ENCODE measurements at places on chromosomes 12 and 14.

DNA sequence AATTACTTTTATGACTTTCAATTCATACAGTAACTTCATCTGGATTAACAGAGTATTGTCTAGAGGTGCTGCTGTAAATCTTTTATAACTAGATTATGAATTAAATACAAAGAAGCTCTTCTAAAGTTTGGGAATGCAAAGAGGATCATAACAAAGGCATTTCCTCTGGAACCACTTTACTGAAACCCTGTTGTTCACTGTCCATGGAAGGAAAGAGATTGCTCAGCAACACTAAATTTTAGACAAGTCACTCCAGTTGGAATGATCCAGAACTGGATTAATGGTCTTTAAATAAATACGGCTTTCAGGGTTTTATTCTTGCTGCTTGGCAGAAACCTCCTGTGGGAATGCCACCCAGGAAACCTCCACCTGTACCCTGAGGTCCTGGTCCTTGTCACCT lies 250.6 kb downstream of the KSR2 start:
- DNase-seq, result no peak

GRCh38 chr14:54761835-54762234 lies 140.8 kb downstream of the GCH1 start:
- no peak for DNase-seq

DNA sequence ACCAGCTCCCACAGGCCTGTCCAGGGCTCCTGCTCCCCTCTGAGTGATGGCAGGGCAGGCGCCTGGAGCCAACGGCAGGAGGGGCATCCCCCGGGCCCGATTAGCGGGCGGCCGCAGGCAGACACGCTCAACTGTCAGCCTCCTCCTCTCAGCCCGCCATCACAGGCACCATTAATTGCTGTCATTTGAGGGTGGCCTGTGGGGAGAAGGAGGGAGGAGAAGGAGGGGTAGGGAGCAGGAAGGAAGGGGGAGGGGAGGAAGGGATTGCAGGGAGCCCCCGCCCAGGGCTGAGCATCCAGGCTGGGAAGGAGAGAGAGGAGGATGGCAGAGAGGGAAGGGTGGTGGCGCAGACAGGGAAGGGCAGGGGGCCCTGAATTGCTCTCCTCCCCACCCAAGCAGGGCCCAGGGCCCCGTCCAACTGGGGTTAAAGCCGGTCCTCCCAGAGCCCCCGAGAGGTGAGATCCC lies 36.1 kb downstream of the NCOR2 start:
- peak; percentile 58 for DNase-seq

DNA sequence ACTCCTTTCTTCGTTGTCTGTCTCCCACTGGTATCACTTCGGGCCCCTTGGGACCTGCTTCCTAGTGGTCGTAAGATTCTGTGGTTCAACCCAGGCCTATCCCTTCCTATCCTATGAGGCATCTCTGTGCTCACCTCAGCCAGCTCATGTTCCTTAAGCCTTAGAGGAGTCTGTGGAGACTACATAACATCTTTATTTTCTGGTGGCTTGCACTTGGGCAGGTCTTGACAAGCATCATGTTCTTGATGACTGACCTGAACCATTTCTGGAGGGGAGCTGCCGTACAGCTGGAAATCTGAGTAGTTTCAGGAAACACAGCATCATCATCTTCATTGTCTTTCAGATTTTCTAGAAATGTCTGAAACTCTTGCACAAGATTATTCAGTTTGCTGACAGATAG lies 69.3 kb downstream of the PPFIBP1 start:
- DNase-seq, result no peak

DNA sequence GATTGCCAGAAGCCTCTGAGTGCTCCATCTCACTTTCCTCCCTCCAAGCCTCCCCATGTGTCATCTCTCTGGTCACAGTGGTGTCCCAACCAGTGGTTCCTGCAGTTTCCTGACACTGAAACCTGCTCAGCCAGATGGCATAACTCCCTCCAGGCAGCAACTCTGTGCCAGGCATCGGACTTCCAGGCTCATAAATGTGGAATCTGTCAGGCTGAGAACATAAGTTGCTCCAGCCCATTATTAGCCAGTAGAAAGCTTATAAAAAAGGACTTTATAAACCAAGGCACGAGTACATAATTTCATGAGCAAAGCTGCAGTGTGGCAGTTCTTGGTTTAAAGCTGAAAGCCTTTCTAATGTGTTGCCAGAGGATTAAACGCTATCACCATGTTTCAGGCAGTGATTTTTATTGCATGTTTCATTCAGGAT lies 194.3 kb downstream of the DACT1 start:
- DNase-seq, result no peak

- DNase-seq, result no peak
Observed at GRCh38 chr14:24984846-24985589, 64.9 kb downstream of the STXBP6 start.

DNA sequence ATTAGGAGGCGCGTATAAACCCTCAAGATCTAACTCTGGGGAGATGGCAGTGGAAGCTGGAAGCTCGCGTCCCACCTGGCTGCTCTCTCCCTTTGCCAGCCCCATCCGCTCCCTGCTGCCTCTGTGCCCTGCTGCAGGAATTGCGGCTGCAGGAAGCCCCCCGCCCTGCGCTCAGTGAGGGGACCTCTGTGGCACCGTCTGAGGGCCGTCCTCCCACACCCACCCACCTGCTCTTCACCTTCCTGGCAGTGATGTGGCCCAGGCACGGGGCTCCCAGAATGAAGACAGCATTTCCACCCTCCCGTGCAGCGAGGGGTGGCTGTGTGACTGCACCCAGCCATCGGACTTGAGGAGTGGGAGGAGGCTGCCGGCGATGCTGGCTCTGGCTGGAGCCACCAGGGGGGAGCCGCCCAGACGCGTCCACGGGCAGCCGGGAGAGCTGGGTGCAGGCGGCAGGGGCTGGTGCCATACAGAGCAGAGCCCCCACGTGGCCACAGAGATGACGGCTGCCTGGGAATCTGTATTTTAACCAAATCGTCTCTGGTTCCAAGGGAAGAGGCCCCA lies 28.3 kb upstream of the GALNT9 start:
- DNase-seq, result no peak

GRCh38 chr14:41285186-41285748 lies 321.4 kb upstream of the LRFN5 start:
- no peak for DNase-seq

DNA sequence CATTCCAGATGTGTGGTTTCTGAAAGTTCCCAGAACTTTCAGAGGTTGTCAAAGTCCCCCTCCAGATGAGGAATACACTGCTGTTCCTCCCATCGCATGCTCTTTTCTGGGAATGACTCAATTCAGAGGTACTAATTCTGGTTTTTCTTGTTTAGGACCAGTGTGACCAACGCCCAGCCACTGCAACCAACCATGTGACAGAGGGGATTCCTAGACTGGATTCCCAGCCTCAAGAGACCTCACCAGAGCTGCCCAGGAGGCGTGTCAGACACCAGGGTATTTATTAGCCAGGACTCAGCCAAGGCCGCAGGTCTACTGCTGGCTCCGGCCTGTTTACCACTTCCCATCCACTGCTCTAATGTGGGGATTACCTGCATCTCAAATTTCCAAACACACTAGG lies 24.2 kb downstream of the TRAFD1 start:
- no peak for DNase-seq

DNA sequence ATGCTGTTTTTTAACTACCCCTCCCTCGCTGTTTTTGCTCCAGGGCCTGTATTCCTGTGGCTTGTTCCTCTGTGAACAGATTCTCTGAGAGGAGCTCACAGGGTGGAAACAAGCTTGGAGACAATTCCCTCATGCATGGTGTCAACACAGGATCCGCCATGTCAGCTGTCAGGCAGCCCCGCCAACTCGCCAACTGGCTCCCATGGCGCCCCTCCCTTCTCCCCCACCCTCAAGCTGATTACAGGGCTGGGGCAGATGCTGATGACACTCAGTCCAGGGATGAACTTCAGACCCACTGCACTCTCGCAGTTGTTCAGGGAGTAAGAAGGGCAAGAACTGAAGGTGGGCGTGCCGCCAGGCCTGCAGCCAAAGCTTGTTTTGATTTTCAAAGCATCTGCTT lies 229.9 kb downstream of the NTF3 start:
- DNase-seq, result no peak

DNA sequence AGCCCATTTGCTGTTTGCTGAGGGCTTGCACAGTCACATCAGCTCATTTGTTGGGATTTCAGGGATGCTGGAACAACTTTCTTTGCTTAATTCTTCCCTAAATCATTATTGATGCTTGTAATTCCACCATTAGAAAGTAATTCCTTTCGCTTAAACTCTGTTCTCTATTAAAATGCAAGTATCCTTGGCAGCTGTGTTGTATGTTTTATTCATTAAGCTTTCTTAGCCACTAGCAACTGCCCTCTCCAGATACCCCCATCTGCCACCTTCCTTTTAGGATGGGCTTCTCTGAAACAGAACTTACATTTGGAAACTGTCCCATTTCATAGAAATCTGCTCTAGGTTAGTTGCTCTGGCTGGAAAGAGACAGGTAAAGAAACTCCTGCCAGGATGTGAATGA lies 43.7 kb downstream of the ADCK1 start:
- no peak for DNase-seq

GRCh38 chr14:23933108-23933741 lies 20.3 kb upstream of the DHRS4 start:
- no peak for DNase-seq

GRCh38 chr12:113674996-113675395 lies 203.3 kb upstream of the LHX5 start:
- no peak for DNase-seq

GRCh38 chr12:94504386-94504785 lies 44.7 kb upstream of the CEP83 start:
- DNase-seq, result no peak

DNA sequence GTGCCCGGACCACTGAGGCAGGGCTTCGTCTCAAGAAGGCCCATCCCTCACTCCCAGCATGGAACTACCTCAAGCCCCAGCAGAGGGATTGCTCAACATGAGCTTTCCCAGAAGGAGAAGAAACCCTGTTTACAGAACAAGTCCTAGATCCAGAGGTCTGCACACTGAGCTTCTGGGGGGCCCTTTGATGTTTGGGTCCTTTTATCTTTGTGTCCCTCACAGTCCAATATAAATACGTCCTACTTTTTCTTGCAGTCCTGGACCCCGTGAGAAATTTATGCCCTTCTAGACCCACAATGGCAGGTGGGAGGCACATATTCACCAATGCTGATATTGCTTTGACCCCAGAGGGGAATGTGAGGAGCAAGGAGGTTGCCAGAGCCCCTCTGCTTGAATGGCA lies 54.4 kb downstream of the SMUG1 start:
- DNase-seq, result no peak

DNA sequence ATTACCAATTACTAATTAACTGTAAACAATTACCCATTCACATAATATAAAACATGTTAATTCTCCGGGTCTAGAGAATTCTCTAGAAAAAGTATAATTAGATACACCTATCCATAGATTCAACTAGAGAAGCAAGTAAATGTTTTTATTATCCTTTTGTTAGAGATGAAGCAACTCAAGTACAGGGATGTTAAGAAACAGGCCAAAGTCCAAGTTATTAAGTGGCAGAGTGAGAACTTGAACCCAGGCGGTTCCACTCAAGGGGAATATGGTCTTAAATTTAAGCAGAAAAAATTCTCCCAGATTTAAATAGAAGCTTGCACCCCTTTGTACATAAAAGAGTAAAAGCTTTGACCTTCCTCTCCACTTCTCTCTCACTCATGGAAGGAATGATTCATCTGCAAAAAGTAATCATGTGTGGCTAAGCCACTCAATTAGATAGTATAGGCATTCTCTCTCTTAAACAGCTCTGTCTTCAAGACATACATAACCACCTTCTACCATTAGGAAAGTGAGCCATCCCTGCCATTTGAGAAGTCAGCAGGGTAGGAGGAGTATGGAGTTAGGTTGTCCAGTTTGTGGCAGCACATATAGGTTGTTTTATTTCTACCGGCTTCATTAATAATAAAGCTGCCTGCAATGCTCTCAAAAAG lies 34.1 kb downstream of the ERGIC2 start:
- no peak for DNase-seq

GRCh38 chr12:42798811-42799438 lies 209.4 kb upstream of the PRICKLE1 start:
- DNase-seq, result no peak

GRCh38 chr12:78164154-78164553 lies 333.5 kb downstream of the NAV3 start:
- DNase-seq, result no peak

GRCh38 chr14:22877000-22877501 lies 5.5 kb downstream of the LRP10 start:
- no peak for DNase-seq

DNA sequence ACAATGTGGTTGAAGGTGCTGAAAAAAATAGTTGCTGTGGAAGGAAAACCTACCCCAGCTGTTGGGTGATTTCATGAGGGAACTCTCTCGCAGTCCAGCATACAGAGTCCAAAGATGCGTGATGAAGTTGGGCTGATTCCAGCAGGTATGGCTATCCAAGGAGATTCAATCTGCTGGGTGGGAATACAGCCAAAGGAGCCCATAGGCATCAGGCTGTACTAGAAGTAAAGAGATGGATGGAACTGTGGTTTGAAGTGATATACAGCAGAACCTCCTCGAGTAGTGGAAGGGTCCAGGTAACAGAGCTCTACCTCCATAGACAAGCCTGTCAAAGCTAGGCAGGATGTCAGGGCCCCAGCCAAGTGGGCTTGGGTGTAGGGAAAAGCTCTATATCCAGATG lies 11.5 kb upstream of the TMTC2 start:
- no peak for DNase-seq

DNA sequence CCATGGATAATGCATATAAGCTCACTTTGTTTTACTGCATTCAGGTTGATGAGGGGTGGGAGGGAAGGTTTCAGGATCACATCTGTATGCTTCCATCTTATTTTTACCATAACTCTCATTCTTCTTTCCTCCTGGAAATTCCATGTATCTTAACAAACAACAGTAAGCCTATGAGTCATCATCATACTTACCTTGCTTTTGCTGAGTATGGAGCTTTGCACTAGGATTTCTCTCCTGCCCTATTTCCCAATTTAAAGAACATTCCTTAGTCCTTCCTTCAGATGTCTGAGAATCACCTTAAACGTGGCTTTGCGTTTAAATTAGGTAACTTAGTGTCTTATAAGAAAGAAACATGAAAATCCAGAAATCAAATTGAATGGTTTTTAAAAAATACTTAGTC lies 1.6 kb upstream of the CLEC14A start:
- no peak for DNase-seq

- DNase-seq, result peak; percentile 61
Observed at GRCh38 chr14:40447017-40447416, 1014.8 kb upstream of the FBXO33 start.

- no peak for DNase-seq
Observed at GRCh38 chr12:3274664-3275063, 197.5 kb downstream of the TSPAN9 start.

GRCh38 chr12:46507766-46508165 lies 135.2 kb upstream of the SLC38A2 start:
- no peak for DNase-seq

- no peak for DNase-seq
Observed at GRCh38 chr12:10453156-10453555, at the start of gene KLRC1. Gene KLRC1, minus strand, starts transcription at chr12:10453377. Its CDS starts 2,221 bp downstream, at chr12:10451156.
